CD4-positive, CD25-positive, alpha-beta regulatory T cell (primary cell): ENCODE measurements at places on chromosomes 1 and 21. TPM values are rescaled to one million over a fixed set of nuclear protein-coding genes. Genes with fewer than 3 reads are reported as not detected.

- no peaks in the 10 kb centered on the region for H3K27me3 ChIP-seq
- no peak overlapping the region for H3K4me3 ChIP-seq
- no peak overlapping the region for H3K27ac ChIP-seq
- peaks cover 6% of the 10 kb centered on the region for H3K4me1 ChIP-seq
- H3K36me3 ChIP-seq: no peaks in the 10 kb centered on the region
Observed at GRCh38 chr1:151934048-151934493, 24.8 kb upstream of the THEM4 start.

DNA sequence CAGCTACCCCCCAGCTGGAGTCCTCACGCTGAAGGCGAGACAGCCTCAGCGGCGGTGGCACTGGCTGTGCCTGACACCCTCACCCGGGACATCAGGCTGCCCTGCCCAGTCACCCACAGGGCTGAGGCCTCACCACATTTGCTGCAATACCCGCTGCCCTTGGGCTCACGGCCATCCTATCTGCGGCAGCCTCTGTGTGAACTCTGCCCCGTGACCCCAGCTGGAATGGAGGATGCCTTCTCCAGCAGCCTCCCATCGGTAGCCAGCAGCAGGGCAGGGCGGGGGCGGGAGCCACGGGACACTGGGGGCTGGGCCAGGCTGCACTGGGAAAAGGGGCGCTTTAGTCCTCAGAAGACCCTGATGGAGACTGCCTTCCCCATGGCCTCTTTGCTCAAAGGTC is 112.4 kb upstream of the ZBTB40 start:
- H3K4me1 ChIP-seq: no peaks in the 10 kb centered on the region
- H3K36me3 ChIP-seq: no peaks in the 10 kb centered on the region
- no peak for DNase-seq
- no peak overlapping the region for H3K4me3 ChIP-seq
- H3K27me3 ChIP-seq: no peaks in the 10 kb centered on the region

DNA sequence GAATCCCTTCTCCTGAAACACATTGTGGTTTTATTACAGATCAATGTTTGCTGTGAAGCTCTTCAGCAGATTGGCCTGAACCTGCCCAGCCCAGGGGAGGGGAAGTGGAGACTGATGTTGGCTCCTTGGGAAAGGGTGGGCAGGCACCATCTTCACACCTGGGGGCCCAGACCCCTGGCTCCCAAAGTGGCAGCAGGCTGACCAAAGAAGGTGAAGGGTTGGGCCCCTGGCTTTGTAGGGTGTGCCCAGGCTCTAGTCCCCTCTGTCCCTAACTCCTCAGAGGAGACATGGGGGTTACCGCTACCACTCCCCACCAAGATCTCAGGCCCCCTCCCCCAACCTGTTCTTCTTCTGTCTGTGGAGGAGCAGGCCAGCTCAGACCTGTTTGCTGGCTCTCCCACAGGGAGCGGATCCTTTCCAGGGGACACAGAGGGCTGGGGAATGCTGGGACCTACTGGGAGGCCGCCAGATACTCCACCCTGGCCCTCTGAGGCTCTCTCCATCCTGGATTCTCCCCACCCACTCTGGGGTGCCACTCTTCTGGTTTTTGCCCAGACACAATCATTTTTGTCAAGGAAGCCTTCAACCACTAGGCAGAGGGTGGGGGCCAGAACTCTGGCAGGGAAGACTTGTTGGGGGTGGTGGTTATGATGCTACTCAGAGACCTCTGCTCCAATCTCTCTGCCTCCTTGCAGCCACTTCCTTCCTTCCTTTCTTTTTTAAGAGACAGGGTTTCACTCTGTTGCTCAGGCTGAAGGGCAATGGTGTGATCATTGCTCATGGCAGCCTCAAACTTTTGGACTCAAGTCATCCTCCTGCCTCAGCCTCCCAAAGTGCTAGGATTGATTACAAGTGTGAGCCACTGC is 5.0 kb upstream of the EFNA3 start:
- no peak overlapping the region for H3K27ac ChIP-seq
- peaks cover 24% of the 10 kb centered on the region for H3K4me1 ChIP-seq
- H3K4me3 ChIP-seq: no peak overlapping the region

REN gene
- polyA plus RNA-seq: not detected

- DNase-seq: no peak
- H3K4me1 ChIP-seq: peaks cover 12% of the 10 kb centered on the region
- H3K27ac ChIP-seq: no peak overlapping the region
- H3K27me3 ChIP-seq: no peaks in the 10 kb centered on the region
- peaks cover 68% of the 10 kb centered on the region for H3K36me3 ChIP-seq
- H3K4me3 ChIP-seq: no peak overlapping the region
Observed at GRCh38 chr1:12338823-12339222, 109.0 kb downstream of the VPS13D start.

GRIK3 gene
- not detected for polyA plus RNA-seq

KRTAP19-3 gene
- polyA plus RNA-seq: not detected

SLC44A5 gene
- 2.3 TPM for polyA plus RNA-seq

GRCh38 chr1:184285401-184286087 is 101.3 kb upstream of the C1orf21 start:
- H3K27me3 ChIP-seq: no peaks in the 10 kb centered on the region
- H3K4me1 ChIP-seq: no peaks in the 10 kb centered on the region
- no peak overlapping the region for H3K27ac ChIP-seq

CELA3B gene
- not detected for polyA plus RNA-seq

- no peak overlapping the region for H3K4me3 ChIP-seq
- H3K4me1 ChIP-seq: no peaks in the 10 kb centered on the region
Observed at GRCh38 chr1:92184632-92185031, 33.1 kb upstream of the C1orf146 start.

- no peaks in the 10 kb centered on the region for H3K4me1 ChIP-seq
- no peaks in the 10 kb centered on the region for H3K36me3 ChIP-seq
- no peak overlapping the region for H3K27ac ChIP-seq
Observed at GRCh38 chr21:41747943-41748738, 18.7 kb downstream of the RIPK4 start.

FLG2 gene
- not detected for polyA plus RNA-seq

DNA sequence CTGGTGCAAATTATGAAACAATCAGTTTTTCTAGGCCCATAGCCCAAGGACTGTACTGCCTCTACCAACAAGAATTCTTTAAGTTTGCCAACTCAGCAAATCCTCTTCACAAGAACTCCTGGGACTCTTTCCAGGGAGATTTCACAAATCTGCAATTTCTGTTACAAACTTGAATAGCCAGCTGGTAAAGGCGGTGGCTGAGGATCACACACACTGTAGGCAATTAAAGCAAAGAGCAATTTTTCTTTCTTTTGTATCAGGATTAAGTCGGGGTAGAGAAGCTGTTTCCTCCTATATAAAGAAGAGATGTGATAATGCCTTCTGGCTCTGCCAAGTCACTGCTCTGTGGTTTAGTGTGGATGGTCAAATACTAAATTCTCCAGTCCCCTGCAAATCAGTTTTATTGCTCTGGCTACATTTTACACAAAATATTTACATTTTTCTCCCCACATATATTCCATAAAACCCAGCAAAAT is 1.7 kb downstream of the ALDH9A1 start:
- H3K36me3 ChIP-seq: peaks cover 10% of the 10 kb centered on the region
- H3K4me3 ChIP-seq: peak overlapping the region; percentile 93
- peak overlapping the region; percentile 10 for H3K27ac ChIP-seq
- no peaks in the 10 kb centered on the region for H3K27me3 ChIP-seq
- DNase-seq: no peak
- peaks cover 26% of the 10 kb centered on the region for H3K4me1 ChIP-seq

GRCh38 chr1:22490309-22490708 is 38.7 kb downstream of the ZBTB40 start:
- no peaks in the 10 kb centered on the region for H3K4me1 ChIP-seq
- H3K27me3 ChIP-seq: no peaks in the 10 kb centered on the region
- DNase-seq: no peak
- H3K4me3 ChIP-seq: no peak overlapping the region
- peaks cover 36% of the 10 kb centered on the region for H3K36me3 ChIP-seq

C1orf141 gene
- polyA plus RNA-seq: not detected

GRCh38 chr1:160522136-160522535 is 919 bp downstream of the SLAMF6 start:
- peak overlapping the region; percentile 98 for H3K4me3 ChIP-seq
- H3K36me3 ChIP-seq: peaks cover 6% of the 10 kb centered on the region
- no peak for DNase-seq
- H3K4me1 ChIP-seq: peaks cover 40% of the 10 kb centered on the region
- peak overlapping the region; percentile 79 for H3K27ac ChIP-seq
- no peaks in the 10 kb centered on the region for H3K27me3 ChIP-seq

DNA sequence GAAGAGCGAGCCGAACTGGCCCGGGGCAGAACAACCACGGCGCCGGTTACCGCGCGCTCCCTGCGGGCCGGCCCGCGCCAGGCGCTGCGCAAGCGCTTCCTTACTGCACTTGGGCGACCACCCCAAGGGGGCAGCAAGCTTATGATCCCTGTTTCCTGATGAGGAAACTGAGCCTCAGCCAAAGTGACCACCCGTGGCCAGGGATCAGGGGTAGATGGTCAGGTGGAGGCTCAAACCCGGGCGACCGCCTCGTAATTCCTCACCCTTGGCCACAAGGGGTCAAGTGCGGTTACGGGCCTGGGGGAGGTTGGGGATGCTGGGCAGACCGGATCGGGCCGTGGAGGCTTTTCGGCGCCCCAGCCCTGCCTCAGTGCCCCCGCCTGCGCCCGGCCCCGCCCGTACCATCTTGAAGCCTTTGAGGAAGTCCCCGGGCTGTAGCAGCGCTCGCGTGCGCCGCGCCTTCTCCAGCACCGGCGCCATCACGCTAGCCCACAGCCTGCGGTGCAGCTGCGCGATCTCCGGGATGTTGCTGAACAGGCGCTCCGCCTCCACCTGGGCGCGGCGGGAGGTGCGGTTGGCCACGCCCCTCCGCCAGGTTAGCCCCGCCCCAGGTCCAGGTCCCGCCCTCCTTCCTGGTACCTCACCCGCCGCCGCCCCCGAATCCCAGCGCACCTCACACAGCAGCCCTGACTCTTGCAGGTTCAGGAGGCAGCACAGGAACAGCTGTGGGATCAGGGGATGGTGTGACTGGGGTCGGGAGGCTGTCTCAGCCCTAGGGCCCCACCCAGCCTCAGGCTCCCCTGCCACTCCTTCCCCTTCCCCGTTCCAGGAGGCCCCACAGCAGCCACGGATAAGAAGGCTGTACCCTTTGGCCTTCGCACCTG is 5.4 kb upstream of the TNFRSF25 start:
- H3K4me3 ChIP-seq: no peak overlapping the region
- peaks cover 11% of the 10 kb centered on the region for H3K4me1 ChIP-seq
- DNase-seq: no peak
- no peak overlapping the region for H3K27ac ChIP-seq
- no peaks in the 10 kb centered on the region for H3K36me3 ChIP-seq

DNA sequence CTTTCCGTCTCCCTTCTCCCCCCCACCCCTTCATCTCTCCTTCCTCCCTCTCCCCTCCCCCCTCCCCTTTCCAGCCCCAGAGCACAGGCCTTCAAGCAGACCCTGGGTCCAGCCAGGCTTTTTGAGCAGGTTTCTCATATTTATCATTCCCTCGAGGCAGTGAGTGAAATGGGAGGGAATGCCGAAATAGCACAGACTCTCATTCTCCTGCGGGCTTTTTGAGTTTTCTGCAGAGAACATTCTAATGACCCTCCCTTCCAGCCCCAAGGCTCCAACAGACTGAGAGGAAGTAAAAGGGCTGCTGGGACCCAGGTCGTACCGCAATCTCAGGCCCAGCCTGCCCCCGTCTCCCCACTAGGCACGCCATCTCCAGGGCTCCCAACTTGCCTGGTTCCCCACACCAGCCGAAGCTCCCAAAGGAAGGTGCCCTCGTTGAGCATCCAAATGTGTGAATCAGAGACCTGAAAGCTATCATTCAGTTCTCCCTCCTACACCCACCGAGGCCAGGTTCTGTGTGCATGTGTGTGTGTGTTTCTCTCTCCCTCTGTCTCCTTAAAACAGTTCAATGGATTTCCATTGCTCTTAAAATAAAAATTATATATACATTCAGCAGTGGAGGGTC is 22.3 kb downstream of the ACTA1 start:
- peaks cover 7% of the 10 kb centered on the region for H3K4me1 ChIP-seq
- no peak overlapping the region for H3K27ac ChIP-seq
- no peaks in the 10 kb centered on the region for H3K36me3 ChIP-seq
- H3K4me3 ChIP-seq: no peak overlapping the region

GRCh38 chr1:47409311-47410067 is 6.6 kb upstream of the FOXE3 start:
- no peaks in the 10 kb centered on the region for H3K4me1 ChIP-seq
- H3K36me3 ChIP-seq: no peaks in the 10 kb centered on the region
- H3K27ac ChIP-seq: no peak overlapping the region
- DNase-seq: no peak
- H3K4me3 ChIP-seq: no peak overlapping the region
- H3K27me3 ChIP-seq: peaks cover under 1% of the 10 kb centered on the region
